ENCODE measurements at places on chromosomes 11 and 22. TPM values are rescaled to one million over a fixed set of nuclear protein-coding genes. Genes with fewer than 3 reads are reported as not detected.
A peak's percentile ranks its signal among the peaks of the same experiment; 100 is the strongest.

Gene H19
- total RNA-seq, result 71.8 TPM

Gene KIRREL3
- 0.64 TPM for total RNA-seq

Gene LDHAL6A
- total RNA-seq, result not detected

Gene RIBC2
- total RNA-seq, result 8.7 TPM

Gene NAV2
- total RNA-seq, result 14.1 TPM

DNA sequence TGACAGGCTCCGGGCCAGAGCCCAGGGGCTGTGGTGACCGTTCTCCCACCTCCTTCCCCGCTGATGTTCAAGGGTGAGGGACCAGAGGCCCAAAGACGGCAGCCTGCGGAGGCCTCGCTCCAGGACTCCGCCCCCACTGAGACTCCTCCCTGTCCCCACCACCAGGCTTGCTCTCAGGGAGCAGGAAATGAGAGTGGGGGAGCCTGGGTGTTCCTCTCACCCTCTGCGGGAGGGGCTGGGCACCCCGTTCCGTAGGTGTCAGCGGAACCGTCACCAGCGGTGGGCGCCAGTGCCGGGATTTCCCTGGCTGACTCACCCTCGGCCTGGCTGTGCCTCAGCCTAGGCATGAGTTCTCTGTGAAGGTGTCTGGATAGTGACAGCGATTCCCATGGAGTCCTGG is 15.7 kb downstream of the DAGLA start:
- H3K4me3 ChIP-seq, result peak overlapping the region; percentile 66
- H3K27ac ChIP-seq, result peak overlapping the region; percentile 94
- no peaks in the 10 kb centered on the region for H3K36me3 ChIP-seq
- DNase-seq, result no peak
- H3K4me1 ChIP-seq, result peaks cover 55% of the 10 kb centered on the region
- H3K27me3 ChIP-seq, result no peaks in the 10 kb centered on the region

DNA sequence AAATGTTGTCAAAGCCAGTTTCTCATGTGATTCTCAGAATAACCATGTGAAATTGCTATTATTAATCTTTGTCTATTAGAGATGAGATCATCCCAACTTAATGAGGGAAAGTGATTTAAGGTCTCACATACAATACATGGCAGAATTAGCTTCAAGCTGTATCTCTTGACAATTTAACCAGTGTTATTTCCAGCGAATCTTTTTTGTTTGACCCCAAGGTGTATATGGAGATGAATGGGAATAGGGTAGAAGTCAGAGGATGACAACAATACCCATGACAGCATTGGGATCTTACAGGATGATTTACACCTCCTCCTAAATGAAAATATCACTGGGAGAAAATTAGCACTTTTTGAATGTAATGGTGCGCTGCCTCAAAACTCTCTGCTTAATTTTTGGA is 290.8 kb upstream of the LUZP2 start:
- no peak overlapping the region for H3K27ac ChIP-seq
- H3K4me1 ChIP-seq, result no peaks in the 10 kb centered on the region
- DNase-seq, result no peak
- H3K27me3 ChIP-seq, result no peaks in the 10 kb centered on the region
- no peaks in the 10 kb centered on the region for H3K36me3 ChIP-seq

GRCh38 chr11:10807493-10808234 is 1.1 kb downstream of the EIF4G2 start:
- peaks cover 65% of the 10 kb centered on the region for H3K4me1 ChIP-seq
- peaks cover 43% of the 10 kb centered on the region for H3K36me3 ChIP-seq
- peak overlapping the region; percentile 98 for H3K4me3 ChIP-seq
- peaks cover 6% of the 10 kb centered on the region for H3K27me3 ChIP-seq
- peak; percentile 28 for DNase-seq

- DNase-seq, result no peak
- peaks cover 58% of the 10 kb centered on the region for H3K4me1 ChIP-seq
- no peaks in the 10 kb centered on the region for H3K27me3 ChIP-seq
- H3K27ac ChIP-seq, result no peak overlapping the region
- no peak overlapping the region for H3K4me3 ChIP-seq
Measured at GRCh38 chr22:28247136-28247535, 328.1 kb upstream of the PITPNB start.

DNA sequence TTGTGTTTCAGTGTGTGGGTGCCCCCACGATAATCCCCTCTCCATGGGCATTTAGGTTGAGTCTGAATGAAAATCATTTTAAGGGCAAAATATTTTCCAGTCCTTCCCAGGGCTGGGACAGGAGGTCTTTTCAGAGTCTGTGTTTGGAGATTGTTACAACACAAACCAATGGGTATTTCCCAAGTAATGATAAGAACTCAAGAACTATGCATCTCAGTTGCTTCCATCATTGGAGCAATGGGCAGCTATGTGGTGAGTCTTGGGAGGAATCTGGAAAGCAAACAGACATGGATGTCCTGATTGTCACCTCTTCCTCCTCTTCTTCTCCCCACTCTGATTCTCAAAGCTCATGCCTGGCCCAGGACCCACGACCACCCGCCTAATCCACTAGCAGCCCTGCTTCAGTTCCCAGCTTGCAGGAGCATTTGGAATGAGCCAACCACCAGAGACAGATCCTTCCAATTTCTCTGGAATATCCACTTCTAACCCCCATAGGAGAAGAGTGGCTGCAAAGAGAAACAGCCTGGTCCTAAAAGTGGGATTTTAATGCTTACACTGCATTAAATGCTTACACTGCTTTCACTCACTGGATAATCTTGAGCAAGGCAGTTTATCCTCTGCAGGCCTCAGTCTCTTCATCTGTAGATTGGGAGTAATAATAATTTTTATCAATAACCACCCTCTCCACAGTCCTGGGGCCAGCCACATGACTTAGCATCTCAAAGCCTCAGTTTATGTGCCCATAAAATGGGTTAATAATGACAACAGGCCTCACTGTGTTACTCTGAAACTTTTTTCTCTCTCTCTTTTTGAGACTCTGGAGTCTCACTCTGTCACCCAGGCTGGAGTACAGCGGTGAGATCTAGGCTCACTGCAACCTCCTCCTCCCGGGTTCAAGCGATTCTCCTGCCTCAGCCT is 404.3 kb downstream of the MN1 start:
- H3K27ac ChIP-seq, result no peak overlapping the region
- no peaks in the 10 kb centered on the region for H3K36me3 ChIP-seq
- DNase-seq, result no peak
- no peaks in the 10 kb centered on the region for H3K27me3 ChIP-seq
- no peaks in the 10 kb centered on the region for H3K4me1 ChIP-seq
- no peak overlapping the region for H3K4me3 ChIP-seq

DNA sequence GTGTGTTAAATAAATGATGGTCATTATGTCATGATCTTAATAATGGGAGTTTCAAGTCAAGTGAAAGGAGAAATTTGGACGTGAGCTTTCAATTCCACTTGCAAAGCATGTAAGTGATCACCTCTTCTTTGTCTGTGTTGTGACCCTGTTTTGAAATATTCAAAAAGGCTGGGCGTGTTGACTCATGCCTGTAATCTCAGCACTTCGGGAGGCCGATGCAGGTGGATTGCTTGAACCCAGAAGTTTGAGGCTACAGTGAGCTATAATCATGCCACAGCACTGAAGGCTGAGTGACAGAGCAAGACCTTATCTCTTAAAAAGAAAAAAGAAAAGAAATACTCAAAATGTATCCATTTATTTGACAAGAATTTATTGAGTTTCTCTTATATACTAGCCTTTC is 32.9 kb upstream of the EED start:
- no peak overlapping the region for H3K4me3 ChIP-seq
- no peak overlapping the region for H3K27ac ChIP-seq
- H3K36me3 ChIP-seq, result no peaks in the 10 kb centered on the region

DNA sequence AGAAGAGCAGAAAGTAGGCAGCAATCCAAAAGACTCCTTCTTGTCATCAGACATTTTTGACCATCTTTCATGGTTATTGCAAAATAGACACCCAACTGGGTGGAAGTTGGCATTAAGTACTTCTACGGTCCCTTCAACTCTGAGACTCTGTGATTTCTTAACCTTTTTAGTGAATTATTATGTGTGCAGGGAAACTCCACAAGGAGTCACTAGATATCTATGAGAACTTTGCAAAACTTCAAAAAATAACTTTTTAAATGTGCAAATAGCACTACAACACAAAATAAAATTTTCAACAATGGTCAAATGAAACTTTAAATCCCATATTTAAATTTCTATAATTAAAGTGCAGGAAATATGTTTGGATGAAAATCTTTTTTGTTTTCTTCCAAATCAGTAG is 88.7 kb downstream of the SLC17A6 start:
- no peak overlapping the region for H3K4me3 ChIP-seq
- no peak for DNase-seq
- H3K36me3 ChIP-seq, result no peaks in the 10 kb centered on the region
- H3K27me3 ChIP-seq, result peaks cover 24% of the 10 kb centered on the region
- H3K27ac ChIP-seq, result no peak overlapping the region
- peaks cover 7% of the 10 kb centered on the region for H3K4me1 ChIP-seq

DNA sequence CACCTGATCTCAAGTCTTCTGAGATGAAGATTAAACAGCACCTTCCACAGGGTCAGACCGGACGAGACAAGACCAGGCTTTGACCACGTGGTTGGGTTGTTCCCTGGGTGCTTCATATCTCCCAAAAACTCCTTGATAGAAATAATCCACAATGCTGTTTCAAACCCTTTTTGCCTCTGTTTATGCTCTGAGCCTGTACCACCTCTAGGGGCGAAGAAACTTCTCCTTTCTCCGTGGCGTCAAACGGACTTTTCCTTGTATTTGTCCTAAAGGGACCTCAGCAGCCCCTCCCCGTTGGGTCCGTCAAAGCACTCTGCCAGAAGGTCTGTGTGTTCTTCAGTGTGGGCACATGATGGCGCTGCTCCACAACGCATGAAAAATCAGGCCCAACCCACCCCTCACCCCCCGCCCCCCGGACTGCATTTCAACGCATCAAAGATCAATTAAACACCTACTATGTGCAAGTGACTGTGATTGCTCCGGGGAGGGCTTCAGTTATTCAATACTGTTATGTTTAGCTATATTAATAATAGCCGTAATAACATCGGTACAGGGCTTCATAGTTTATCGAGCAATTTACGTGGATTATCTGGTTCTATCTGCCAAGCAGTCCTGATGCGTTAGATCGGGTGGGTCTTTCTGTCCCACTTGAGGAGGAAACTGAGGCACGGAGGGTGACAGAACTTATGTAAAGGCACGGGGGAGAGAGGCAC is 17.3 kb upstream of the EIF3D start:
- peaks cover 35% of the 10 kb centered on the region for H3K27me3 ChIP-seq
- H3K4me3 ChIP-seq, result no peak overlapping the region

- peaks cover 16% of the 10 kb centered on the region for H3K4me1 ChIP-seq
- H3K27ac ChIP-seq, result no peak overlapping the region
- H3K27me3 ChIP-seq, result no peaks in the 10 kb centered on the region
- DNase-seq, result no peak
- no peaks in the 10 kb centered on the region for H3K36me3 ChIP-seq
Measured at GRCh38 chr22:29458551-29458950, 20.2 kb downstream of the RFPL1 start.

DNA sequence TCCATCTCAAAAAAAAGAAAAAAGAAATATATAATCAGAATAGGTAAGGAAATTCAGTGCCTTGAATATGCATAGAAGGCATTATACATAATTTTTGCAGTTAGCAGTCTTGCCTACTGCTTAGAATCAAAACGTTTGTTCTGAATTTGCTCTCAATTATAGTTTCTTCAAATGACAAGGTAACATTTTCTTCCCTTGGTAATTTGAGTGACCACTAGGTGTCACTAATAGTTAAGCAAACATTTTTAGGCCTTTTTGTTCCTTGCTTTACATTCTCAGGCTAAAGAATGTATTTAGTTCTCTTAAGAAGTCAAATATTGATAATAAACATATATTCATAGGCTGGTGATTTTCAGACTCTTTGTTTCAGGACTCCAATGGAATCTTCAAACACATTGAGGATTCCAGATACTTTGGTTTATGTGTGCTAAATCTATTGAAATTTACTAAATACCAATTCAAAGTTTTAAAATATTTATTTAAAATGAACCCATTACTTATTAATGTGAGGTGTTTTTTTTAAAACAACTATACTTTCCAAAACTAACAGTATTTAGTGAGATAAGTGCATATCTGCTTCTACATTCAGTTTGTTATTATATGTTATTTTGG is 55.0 kb upstream of the DEPDC7 start:
- no peak overlapping the region for H3K4me3 ChIP-seq
- no peak for DNase-seq
- H3K27me3 ChIP-seq, result no peaks in the 10 kb centered on the region
- H3K36me3 ChIP-seq, result peaks cover 24% of the 10 kb centered on the region
- H3K27ac ChIP-seq, result no peak overlapping the region
- H3K4me1 ChIP-seq, result no peaks in the 10 kb centered on the region

GRCh38 chr11:131691181-131692041 is 321.0 kb downstream of the NTM start:
- no peak overlapping the region for H3K27ac ChIP-seq
- no peak overlapping the region for H3K4me3 ChIP-seq
- H3K4me1 ChIP-seq, result peaks cover 39% of the 10 kb centered on the region
- peak; percentile 66 for DNase-seq

GRCh38 chr22:39622881-39623367 is 52.4 kb downstream of the CACNA1I start:
- no peak overlapping the region for H3K4me3 ChIP-seq
- H3K36me3 ChIP-seq, result no peaks in the 10 kb centered on the region
- peak; percentile 74 for DNase-seq
- peaks cover 11% of the 10 kb centered on the region for H3K27me3 ChIP-seq

- H3K27ac ChIP-seq, result no peak overlapping the region
- H3K27me3 ChIP-seq, result no peaks in the 10 kb centered on the region
- no peak overlapping the region for H3K4me3 ChIP-seq
- DNase-seq, result no peak
- peaks cover 5% of the 10 kb centered on the region for H3K4me1 ChIP-seq
Measured at GRCh38 chr11:21229224-21229623, 559.8 kb downstream of the NELL1 start.

DNA sequence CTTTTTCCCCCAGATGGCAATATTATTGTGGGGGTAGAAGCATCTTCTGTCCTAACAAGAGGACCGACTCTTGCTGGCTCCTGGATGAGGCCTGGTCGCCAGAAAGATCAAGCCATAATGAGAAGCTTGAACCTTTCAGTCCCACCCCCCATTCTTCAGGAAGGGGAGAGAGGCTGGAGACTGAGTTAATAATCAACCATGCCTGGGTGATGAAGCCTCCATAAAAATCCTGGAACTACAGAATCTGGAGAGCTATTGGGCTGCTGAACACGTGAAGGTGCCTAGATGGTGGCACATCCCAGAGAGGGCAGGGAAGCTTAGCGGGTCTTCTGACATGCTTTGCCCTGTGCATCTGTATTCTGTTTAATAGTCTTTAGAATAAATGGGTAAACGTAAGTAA is 16.3 kb downstream of the AP5B1 start:
- no peak for DNase-seq
- H3K36me3 ChIP-seq, result no peaks in the 10 kb centered on the region
- H3K27ac ChIP-seq, result no peak overlapping the region
- H3K27me3 ChIP-seq, result peaks cover 8% of the 10 kb centered on the region

DNA sequence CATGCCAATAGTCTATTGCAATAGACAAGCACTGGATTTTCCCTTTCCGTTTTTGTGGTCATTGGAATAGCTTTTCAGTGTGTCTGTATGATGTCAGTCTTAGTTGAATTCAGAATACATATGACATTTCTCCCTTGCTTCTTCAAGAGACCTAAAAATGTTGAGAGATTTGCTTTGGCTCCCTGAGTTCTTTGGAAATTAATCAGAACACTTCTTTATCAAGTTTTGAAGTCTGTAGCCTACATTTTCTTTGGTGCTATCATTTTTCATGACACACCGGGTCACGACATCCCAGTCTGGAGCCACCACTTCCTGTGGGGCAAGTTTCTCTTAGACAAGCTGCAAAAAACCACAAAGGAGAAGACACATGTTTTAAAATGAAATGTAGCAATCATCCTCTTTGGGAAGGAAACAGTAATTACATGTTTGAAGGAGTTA is 847.1 kb downstream of the OPCML start:
- H3K27me3 ChIP-seq, result no peaks in the 10 kb centered on the region
- DNase-seq, result no peak
- H3K36me3 ChIP-seq, result no peaks in the 10 kb centered on the region
- no peaks in the 10 kb centered on the region for H3K4me1 ChIP-seq
- H3K27ac ChIP-seq, result no peak overlapping the region

- peaks cover 26% of the 10 kb centered on the region for H3K4me1 ChIP-seq
- H3K27ac ChIP-seq, result no peak overlapping the region
- no peak for DNase-seq
Measured at GRCh38 chr11:30579415-30580175, 6.6 kb downstream of the MPPED2 start.

Measured in neural crest cell (in vitro differentiated cells).